ENCODE measurements at places on chromosomes 1 and 21.

- no peak for DNase-seq
These were observed 3.1 kb downstream of the S100A8 start for GRCh38 chr1:153387785-153388184.

- DNase-seq, result no peak
These were observed 204.9 kb downstream of the KCNJ6 start for GRCh38 chr21:37711286-37711829.

DNA sequence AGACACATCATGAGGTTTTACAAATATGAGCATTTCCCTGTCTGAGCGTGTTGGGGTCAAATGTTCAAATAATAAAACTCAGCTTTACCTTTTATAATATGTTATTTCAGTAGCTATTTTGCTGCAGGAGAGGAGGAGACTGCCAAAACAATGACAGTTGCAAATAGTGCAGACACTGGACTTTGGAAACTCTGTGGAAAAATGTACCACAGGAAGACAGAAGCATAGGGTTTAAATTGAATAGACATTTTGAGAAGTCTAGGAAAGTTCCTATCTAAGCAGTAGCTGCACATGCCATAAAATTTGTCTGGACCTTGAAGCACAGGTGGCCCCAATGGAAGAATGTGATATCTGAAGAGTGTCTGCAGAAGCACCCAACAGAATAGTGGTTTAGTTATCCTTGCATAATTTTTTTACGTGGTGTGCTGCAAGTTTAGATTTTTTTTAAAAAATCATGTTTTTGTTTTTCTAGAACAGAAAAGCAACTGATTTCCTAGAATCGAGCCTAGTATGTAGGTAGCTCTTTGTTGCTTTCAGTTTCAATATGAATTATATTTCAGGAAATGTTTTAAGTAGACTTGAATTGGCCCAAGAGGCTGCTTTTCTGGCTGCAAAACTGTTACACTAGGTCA is 14.0 kb upstream of the GBP5 start:
- DNase-seq, result no peak

GRCh38 chr1:86756062-86756406 is 51.7 kb downstream of the SH3GLB1 start:
- DNase-seq, result no peak

- DNase-seq, result no peak
These were observed 5.6 kb downstream of the HPDL start for GRCh38 chr1:45332346-45332720.
